Hematopoietic multipotent progenitor cell (in vitro differentiated cells): ENCODE measurements at places on chromosomes 12 and 14.

GRCh38 chr12:14431975-14432374 lies 66.5 kb downstream of the ATF7IP start:
- DNase-seq: no peak

- peak; percentile 93 for DNase-seq
These were observed 12.3 kb upstream of the TMED10 start for GRCh38 chr14:75188520-75189268.

GRCh38 chr14:42353315-42353714 lies 746.6 kb downstream of the LRFN5 start:
- no peak for DNase-seq

DNA sequence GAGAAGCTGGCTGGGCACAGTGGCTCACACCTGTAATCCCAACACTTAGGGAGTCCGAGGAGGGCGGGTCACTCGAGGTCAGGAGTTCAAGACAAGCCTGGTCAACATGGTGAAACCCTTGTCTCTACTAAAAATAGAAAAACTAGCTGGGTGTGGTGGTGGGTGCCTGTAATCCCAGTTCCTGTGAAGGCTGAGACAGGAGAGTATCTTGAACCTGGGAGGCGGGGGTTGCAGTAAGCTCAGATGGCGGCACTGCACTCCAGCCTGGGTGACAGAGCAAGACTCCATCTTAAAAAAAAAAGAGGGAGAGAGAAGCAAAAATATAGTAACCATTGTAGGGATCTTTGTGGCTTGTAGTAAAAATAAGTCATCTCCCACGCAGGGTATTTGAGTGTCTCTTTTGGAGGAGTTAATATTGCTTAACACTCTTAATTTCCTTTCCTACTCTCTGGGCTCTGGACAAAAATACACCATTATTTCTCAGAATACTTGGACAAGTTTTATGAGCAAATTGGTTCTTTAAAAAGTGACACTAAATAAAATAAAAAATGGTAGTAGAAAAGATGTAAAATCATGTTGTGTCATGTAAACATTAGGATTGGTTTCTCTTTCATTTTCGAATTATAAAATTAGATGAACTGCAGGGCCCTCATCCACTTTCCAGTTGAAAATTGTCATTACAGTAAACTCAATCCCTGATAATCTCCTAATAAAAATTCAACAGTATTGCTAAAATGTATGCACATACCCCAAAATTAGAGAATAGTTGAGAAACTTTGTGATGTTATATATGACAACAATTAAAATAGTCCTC lies 61.1 kb upstream of the C12orf71 start:
- DNase-seq: no peak

DNA sequence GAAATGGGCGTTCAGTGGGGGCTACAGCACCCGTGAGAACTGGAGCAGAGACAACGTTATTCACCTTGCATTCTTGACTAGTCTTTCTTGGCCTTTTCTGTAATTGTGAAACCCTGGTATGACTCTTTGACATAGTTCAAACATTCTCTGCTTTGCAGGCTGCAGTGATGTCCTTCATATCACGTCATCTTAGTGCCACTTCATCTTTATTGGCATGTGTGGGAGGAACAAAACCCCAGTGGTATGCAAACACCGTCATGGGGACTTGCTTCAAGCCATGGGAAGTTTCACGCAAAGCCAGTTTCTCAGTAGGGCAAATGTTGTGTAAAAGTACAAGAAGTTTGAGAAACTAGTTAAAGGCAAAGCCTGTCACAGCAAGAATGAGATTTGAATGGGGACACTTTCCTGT lies 20.2 kb upstream of the DUSP16 start:
- no peak for DNase-seq

DNA sequence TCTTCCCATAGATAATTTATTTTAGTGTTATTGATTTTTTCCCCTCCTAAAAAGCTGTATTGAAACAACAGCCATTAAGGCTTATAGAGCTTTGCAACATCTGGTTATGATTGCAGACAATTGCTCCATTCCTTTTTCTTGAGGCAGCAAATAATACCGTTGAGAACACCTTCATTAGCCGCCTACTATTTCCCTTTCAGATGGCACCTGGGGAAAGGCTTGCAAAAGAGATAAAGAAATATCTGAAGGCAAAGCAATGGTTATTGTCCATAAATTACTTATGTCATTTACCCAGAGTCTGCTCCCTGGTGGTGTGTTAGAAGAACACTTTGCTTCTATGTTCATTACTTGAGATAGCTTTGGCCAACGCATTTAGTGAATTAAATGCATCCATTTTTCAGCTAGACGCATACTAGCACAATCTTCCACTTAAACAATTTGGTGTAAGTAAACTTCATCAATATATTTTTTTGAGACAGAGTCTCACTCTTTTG lies 377.8 kb downstream of the KCNH5 start:
- DNase-seq: no peak

- DNase-seq: no peak
These were observed 171.7 kb upstream of the TBX3 start for GRCh38 chr12:114855678-114856077.

DNA sequence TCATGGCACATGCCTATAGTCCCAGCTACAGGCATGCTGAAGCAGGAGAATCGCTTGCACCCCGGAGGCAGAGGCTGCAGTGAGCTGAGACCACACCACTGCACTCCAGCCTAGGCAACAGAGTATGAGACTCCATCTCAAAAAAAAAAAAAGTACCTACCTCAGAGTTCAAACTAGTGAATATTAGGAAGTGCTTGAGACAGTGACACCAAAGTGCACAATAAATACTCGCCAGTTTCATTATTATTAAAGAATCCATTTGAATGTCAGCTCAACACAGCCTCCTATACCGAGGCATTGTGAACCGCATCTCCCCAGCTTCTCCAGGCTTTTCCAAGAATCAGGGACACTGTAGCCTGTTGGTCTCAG lies 5.0 kb downstream of the GAPDH start:
- no peak for DNase-seq

DNA sequence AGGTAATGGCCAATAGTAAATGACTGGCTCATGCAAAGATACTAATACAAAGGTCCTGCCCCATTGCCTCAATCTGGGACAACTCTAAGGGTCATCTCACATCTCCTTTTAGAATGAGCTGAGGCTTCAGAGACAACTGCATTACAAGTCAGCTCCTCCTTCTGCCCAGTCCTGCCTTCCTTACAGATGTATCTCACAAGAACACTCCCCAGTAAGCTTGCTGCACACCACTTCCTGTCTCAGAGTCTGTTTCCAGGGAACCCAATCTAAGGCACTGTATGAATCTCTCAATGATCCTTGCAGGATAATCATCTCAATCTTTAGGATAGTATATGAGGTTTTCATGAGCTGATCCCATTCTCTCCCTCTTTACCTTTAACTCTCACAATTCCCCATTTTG lies 57.8 kb upstream of the ZDHHC17 start:
- DNase-seq: no peak

GRCh38 chr12:94636462-94637085 lies 13.8 kb downstream of the TMCC3 start:
- no peak for DNase-seq

GRCh38 chr12:24173067-24173466 lies 223.6 kb upstream of the SOX5 start:
- no peak for DNase-seq

- no peak for DNase-seq
These were observed 62.7 kb downstream of the RBM19 start for GRCh38 chr12:113903381-113903863.

GRCh38 chr12:96399120-96399918 lies 920 bp downstream of the CDK17 start:
- DNase-seq: peak; percentile 86

GRCh38 chr12:124561231-124561630 lies 6.2 kb downstream of the NCOR2 start:
- DNase-seq: no peak

- DNase-seq: peak; percentile 54
These were observed 18.7 kb upstream of the HDAC7 start for GRCh38 chr12:47838286-47838931.

DNA sequence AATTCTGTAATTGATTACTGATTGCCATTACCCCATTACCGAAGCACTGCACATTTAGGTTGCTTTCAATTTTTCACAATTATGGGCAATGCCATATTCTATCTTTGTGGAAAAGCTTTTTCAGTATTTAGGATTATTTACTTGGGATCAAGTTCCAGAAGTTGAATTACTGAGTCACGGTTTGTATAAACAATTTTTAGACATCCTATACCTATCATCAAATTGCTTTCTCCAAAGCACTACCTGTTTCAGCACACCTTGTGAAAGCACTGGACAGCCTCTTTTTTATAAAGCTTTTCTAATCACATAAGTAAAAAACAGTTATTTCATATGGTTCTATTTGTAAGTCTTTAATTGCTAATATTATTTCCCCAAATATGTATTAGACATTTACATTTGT lies 221.5 kb upstream of the CAND1 start:
- DNase-seq: no peak

DNA sequence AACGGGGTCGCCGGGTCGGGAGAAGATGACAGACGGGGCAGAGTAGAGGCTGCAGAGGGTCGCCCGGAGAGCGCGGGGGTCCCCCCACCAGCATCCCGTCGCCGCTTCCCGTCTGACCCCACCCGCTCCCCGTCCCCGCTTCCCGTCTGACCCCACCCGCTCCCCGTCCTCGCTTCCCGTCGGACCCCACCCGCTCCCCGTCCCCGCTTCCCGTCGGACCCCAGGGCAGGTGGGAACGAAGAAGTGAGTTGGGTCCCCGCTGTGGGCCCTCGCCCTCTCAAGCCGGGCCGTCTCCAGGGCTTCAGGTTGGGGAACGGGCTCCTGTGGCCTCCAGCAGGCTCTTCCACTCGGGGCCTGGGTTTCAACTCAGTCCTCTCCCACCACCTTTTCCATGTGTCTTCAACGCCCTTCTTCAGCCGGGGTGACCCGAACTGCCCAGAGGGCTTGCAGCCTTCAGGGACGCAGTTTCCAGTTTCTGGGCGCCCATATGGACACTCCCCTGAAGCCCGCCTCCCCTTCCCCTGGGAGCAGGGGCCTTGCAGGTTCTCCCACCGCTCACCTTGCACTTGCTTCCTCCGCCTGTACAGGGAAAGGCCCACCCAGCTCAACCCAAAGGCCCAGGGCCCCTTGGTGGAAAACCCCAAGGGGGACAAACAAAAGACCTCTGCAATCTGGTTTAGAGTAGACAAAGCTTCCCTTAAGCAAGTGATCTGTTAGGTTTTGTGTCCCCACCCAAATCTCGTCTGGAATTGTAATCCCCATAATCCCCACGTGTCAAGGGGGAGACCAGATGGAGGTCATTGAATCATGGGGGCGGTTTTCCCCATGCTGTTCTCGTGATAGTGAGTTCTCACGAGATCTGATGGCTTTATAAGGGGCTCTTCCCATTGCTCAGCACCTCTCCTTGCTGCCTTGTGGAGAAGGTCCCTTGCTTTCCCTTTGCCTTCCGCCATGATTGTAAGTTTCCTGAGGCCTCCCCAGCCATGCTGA lies 66.5 kb downstream of the TNFAIP2 start:
- DNase-seq: no peak

GRCh38 chr14:90400904-90401561 lies 4.2 kb downstream of the CALM1 start:
- DNase-seq: no peak

DNA sequence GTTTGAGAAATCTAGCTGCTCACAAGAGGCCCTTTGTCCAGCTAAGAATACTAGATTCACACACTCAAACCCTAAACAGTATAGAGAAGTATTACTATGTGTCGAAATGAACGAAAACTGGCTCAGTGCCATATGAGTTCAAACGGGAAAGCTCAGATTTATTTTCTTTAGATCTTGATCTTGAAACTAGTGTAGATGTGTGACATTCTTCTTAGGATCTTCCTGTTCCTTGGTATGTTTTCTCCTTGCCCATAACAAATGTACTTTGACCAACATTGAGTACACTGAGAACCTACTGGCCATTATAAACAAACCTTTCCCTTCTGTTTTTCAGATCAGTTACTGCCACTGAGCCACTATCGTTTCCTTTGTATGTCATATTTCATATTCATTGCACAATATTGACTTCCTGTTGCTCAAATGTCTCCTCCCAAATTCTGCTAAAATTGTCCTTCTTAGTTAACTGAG lies 21.3 kb downstream of the MYBPC1 start:
- DNase-seq: no peak

DNA sequence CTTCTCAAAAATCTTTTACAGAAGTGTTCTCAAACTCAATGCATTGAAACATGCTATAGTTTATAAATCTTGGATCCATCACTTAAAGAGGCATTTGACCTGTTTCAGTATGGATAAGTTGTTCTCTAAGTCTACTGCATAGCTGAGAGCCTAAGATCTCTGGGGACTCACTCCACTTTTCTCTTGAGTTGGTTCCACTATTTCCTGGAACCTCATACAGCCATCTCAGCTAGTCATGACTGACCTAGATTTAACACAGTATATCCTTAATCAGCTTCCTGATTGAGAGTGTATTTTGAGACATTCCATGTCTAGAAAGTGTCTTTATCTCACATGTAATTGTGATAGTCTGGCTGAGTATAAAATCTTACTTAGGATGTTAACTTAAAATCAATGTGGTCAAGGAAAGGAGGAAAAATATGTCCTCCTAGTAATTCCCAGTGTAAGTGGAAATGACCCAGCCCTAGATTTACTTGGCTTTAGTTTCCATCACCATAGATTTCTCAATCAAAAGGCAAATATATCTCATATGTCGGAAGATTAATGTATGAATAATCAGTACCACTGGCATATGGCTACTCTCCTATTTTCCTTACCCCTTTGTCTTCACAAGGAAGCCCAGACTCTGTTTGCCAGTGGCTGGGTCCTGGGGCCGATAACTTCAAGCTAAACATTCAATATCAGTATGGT lies 61.9 kb downstream of the KICS2 start:
- no peak for DNase-seq

DNA sequence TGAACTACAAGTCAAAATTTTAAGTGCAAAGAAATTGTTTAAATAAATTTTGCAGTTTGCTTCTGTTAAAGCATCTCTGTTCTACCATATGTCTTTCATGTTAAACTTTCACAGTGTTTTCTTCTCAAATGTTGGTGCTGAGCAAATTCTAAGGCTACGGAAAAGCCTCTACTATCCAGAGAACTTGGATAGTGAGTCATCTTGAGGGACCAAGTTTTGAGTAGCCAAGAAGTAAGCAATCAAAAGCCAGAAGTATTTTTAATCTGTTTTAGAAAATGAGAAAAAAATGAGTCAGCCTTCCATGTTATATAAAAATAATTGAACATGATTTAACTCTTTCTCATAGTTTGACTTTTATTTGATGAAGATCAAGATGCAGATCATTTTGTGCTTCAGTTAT lies 3.3 kb downstream of the BRMS1L start:
- no peak for DNase-seq
